Stimulated activated naive CD4-positive, alpha-beta T cell (primary cell): ENCODE measurements at places on chromosomes 4 and X.

GRCh38 chr4:147060151-147060931 is 114.7 kb upstream of the TTC29 start:
- DNase-seq = no peak

DNA sequence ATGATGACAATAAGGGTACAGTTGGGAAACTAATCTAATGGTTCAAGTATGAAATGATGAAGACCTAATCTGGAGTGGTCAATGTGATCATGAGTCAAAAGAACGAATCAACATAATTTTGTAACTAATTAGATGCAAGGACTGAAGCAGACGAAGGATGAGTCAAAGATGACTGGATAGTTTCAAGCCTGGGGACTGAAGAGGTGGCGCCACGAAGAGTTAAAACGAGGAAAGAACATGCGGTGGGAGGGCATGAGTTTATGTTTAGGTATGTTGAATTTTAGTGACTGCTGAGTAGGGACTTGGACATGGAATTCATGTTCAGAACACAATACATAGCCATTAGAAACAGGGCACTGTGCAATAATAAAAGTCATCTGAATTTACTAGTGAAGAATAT is 221.5 kb upstream of the FAM241A start:
- no peak for DNase-seq

DNA sequence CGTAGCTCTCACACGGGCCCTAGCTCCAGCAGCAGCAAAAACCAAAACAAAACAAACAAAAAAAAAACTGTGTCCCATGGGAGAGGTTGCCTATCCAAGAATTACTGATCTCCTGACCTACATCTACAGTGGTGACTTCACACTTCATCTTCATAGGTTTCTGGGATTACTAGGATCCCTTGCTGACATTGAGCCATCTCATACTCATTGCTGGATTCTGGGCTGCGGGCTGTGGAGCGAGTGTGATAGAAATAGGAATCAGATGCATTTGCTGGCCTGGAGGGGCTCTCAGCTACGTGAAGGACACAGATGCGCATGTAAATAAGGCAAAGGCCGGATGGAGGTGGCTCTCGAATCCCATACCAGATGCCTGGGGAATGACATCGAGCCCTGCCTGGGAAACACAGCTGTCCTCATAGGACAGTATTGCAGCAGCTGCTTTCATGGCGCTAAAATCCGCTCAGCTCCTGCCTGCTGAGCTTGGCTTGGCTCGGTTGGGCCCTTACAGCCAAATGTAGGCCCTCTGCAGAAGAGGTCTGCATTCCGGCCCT is 41.7 kb downstream of the CNGA2 start:
- no peak for DNase-seq

- no peak for DNase-seq
Observed at GRCh38 chr4:101221294-101221693, 126.0 kb downstream of the PPP3CA start.

- DNase-seq = no peak
Observed at GRCh38 chr4:127261476-127261875, 371.3 kb upstream of the INTU start.

GRCh38 chrX:100915562-100915961 is 13.2 kb downstream of the XKRX start:
- no peak for DNase-seq

- DNase-seq = no peak
Observed at GRCh38 chrX:123138473-123138872, 45.6 kb upstream of the GRIA3 start.

GRCh38 chr4:47744843-47745382 is 93.0 kb downstream of the CORIN start:
- DNase-seq = no peak

DNA sequence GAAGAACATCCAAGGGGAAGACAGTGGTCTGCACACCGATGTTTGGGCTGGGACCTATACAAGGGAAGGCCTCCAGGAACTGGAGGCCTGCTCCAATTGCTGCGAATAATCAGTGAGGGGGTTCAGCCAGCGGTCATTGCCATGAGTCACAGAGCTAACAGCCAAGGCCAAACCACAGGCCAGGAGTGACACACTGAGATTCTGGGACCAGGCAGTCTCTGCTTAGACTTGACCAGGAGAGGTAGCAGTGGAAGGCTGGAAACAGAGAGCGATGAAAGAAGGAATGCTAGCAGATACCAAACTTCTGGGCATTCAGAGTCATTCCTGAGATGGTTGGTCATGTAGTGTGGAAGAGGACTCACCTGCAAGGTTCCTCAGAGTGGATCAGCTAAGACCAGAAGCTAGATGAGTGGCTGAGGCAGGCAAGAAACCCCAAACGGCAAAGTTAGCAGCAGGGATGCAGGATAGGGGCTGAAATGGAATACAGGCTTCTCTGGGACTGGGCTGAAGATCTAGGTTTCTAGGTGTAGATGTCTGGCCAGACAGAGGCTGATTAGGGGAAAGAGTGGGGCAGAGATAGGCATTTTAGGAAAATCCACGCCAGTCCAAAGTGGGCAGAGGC is 54.7 kb downstream of the CNGA2 start:
- DNase-seq = no peak

GRCh38 chrX:50103866-50104566 is 96.8 kb downstream of the AKAP4 start:
- no peak for DNase-seq

- DNase-seq = no peak
Observed at GRCh38 chrX:47196098-47196497, 2.5 kb downstream of the UBA1 start.

DNA sequence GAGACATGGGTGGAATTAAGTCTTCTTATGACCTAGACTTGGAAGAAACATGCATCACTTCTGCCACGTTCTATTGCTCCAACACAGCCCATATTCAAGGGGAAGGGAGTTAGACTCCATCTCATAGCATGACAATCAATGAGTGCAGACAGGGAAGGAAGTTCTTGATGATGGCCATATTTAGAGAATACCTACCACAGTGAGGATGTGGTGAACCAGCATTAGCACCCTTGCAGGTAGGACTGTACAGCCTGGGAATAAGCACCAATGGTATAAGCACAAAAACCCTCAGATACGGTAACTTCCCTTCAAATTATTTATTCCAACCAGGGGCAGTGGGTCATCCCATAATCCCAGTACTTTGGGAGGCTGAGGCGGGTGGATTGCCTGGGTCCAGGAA is 29.8 kb downstream of the PAGE2 start:
- DNase-seq = no peak

DNA sequence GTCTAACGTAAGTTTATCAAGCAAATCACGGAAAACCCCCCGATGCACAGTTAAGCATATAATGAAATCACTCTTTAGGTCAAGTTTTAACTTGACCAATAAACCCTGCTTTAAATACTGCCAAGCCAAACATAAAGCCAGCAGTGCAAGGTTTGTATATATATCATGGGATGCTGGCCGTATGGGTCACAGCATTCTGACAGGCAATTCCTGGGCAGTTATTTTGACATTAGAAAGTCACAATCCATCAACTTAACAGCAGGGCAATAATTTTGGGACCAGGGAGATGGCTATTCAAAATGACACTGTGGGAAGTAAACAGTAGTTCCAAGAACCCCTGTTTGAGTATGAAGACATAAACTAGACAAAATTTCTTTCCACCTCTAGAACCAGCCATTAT is 116.9 kb downstream of the ZNF827 start:
- no peak for DNase-seq

GRCh38 chr4:26685250-26685649 is 101.4 kb downstream of the TBC1D19 start:
- DNase-seq = no peak

- DNase-seq = no peak
Observed at GRCh38 chrX:133214301-133214700, 3.9 kb downstream of the TFDP3 start.

- DNase-seq = no peak
Observed at GRCh38 chr4:146637621-146638332, 916 bp upstream of the POU4F2 start.

DNA sequence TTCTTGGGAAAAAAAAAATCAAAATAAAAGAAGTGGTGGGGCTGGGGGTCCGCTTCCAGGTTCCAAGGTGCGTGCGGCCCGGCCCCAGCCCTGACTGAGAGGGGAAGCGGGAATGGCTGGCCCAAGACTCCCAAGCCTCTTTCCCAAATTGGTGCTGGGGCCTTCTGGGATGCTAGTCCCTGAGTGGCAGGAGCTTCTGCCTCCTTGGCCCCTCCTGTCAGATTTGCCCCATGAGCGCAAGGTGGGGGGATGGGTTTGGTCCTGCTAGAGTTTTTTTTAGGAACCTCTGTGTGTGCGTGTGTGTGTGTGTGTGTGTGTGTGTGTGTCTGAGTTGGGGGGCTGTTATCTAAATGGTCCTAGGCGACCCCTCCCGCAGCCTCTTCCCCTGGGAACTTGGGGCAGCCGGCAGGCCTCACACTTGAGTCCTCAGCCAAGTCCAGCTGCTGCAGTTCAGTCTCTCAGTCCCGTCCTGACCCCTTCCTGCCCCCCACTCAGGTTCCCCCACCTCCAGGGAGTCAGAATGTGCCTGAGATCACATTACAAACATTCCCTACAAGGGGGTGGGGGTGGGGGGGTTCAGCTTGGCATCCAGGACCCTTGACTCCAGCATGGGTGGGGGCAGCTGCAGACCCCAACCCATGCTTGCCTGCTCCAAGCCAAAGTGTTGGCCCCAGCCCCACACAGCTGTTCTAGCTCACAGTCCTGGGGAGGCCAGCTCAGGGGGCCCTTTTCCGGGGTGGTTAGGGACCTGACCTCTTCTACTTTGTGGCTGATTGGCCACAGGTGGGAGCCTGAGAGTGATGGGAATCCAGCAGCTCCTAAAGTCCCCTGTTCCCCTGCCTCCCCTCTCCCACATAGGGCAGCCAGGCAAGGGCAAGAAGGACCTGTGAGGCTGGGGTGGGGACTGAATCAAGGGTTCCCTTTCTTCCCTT is 4.0 kb downstream of the EFNB1 start:
- no peak for DNase-seq

- no peak for DNase-seq
Observed at GRCh38 chr4:7063362-7063761, 4.5 kb downstream of the GRPEL1 start.
